Lower lobe of right lung (tissue), 2 donors: ENCODE measurements at places on chromosomes 16 and 17. TPM values are rescaled to one million over a fixed set of nuclear protein-coding genes. Genes with fewer than 3 reads are reported as not detected.

KRTAP1-5 gene
- not detected for total RNA-seq

CSH1 gene
- not detected for total RNA-seq

GRCh38 chr17:78226759-78227454, 4.5 kb upstream of the TMEM235 start:
- no peak overlapping the region for H3K4me3 ChIP-seq
- peaks cover 23% of the 10 kb centered on the region for H3K4me1 ChIP-seq
- H3K27ac ChIP-seq: no peak overlapping the region
- no peak for DNase-seq
- H3K36me3 ChIP-seq: no peaks in the 10 kb centered on the region

DNA sequence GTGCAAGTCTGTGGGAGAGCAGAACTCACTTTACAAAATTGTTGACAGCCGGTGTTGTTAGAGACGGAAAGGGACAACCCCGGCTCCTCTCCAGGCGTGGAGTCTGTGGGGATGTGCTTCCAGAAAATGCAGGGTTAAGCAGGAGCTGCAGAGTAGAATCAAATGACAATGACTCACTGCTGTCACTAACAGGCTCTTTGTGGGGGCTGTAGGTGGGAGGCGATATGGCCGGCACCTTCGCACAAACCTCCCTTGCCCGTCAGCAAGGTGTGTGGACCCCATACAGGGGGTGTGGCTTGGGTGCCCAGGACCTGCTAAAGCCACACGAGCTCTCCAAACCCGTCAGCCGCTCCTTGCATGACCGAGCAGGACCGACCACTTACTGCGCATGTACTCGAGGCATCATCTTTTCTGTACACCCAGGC, 5.8 kb downstream of the PDK2 start:
- H3K27me3 ChIP-seq: no peaks in the 10 kb centered on the region
- peaks cover 49% of the 10 kb centered on the region for H3K36me3 ChIP-seq
- no peak overlapping the region for H3K4me3 ChIP-seq
- DNase-seq: peak; percentile 48
- no peak overlapping the region for H3K27ac ChIP-seq

TBC1D3I gene
- 1.1 TPM for total RNA-seq

DNA sequence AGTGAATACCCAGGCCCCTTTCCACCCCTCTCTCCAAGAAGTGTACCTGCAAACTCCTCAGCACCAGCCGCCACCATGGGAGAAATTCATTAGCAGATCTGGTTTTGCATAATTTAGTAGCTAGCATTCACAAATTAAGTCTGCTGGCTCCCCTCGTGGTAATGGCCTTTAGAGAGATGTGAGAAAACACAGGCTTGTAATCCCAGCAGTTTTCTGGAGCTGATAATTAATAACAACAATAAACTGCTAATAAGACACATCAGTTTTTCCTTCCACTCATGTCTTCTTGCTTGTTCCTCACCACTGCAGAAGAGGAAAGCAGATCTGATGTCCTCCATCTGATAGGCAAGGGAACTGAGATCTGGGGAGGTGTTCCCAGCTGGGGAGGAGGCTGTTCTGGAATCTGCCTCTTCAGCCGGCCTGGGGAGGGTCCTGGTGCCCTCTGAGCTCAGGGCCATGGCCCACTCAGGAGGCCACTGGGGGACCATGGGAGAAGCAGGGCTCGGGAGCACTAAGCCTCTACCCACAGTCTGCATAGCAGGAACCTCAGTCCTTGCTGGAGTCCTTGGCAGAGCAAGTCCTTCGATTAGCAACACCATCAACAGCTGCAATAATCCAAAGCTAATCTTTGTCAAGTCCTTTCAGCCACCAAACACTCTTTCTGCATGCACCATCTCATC, 74.2 kb upstream of the DNAJA2 start:
- DNase-seq: no peak
- no peaks in the 10 kb centered on the region for H3K27me3 ChIP-seq
- no peak overlapping the region for H3K27ac ChIP-seq
- no peaks in the 10 kb centered on the region for H3K36me3 ChIP-seq
- H3K4me1 ChIP-seq: no peaks in the 10 kb centered on the region

ENPP7 gene
- total RNA-seq: 0.18 TPM

DNA sequence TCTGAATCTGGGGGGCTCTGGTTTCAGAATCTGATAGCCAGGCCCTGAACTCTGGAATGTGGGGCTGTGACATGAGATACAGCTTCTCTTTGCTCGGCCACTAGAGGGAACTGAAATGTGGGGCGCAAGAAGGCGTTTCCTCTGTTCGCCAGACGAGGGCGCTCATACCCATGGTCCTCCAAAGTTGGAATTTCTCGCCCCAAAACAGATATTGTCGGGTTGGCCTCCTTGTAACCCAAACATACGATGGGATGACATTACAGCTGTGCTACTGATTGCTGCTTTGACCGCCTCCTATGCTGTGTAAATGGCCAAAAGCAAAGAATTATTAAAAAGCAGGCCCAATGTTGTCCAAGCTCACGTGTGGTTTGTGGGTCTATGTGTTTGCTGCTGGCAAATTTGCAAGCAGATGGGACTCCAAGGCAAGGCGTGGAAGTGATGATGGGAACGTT, 13.1 kb upstream of the MSI2 start:
- peak; percentile 69 for DNase-seq
- no peaks in the 10 kb centered on the region for H3K36me3 ChIP-seq
- no peak overlapping the region for H3K27ac ChIP-seq
- no peak overlapping the region for H3K4me3 ChIP-seq
- H3K4me1 ChIP-seq: no peaks in the 10 kb centered on the region

GRCh38 chr17:33234930-33235685, 58.0 kb downstream of the ASIC2 start:
- H3K4me1 ChIP-seq: no peaks in the 10 kb centered on the region
- H3K27me3 ChIP-seq: no peaks in the 10 kb centered on the region
- no peaks in the 10 kb centered on the region for H3K36me3 ChIP-seq
- no peak overlapping the region for H3K4me3 ChIP-seq

- no peak overlapping the region for H3K27ac ChIP-seq
- H3K4me3 ChIP-seq: no peak overlapping the region
- no peak for DNase-seq
- no peaks in the 10 kb centered on the region for H3K27me3 ChIP-seq
Measured at GRCh38 chr17:17570140-17570797, 21.2 kb downstream of the PEMT start.

DNA sequence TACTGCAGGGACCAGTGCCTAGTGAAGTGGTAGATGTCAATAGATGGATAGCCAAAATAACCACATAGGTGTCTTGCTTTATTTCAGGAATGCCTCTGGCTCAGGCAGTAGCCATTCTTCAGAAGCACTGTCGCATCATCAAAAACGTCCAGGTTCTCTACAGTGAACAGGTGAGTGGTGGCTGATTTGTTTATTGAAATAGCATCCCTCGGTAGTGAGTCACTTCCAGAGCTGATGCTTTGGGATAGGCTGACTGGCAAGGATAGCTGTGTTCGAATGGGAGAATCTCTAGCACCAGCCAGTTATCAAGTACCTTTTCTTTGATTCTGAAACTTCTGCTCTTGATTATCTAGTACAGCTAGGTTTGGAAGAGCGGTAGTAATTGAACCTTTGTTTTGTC, 10.3 kb downstream of the PHAF1 start:
- H3K4me1 ChIP-seq: no peaks in the 10 kb centered on the region
- no peak overlapping the region for H3K27ac ChIP-seq
- H3K27me3 ChIP-seq: no peaks in the 10 kb centered on the region
- no peak overlapping the region for H3K4me3 ChIP-seq
- H3K36me3 ChIP-seq: peaks cover 53% of the 10 kb centered on the region

DNA sequence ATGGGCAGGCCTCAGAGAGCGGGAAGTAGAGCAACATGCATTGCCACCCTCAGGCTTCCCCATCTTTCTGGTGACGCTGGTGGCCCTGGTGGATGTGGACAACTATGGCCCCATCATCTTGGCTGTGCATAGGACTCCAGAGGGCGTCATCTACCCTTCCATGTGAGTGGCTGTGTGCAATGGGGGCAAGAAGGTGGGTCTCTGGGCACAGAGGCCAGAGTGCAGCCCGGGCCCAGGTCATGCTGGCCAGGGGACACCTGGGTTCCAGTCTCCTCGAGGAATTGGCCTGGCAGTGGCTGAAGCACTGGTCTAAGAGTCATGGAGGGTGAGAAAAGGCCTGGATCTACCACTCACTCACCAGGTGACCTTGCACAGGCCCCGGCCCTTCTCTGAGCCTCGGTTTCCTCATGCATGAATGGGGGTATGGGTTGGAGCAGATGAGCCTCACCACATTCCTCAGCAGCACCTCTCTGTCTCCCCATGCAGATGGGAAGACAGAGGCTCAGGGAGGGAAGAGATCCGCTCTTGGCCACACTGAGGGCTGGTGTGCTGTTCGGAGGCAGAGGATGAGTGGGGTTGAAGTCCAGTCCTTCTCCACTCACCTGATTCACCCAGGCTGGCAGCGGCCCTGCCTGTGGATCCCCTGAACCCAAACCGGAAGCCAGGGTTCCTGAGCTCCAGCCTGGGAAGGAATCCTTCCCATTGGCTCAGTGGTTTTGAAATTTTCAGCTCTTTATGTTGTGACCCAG, 7.2 kb upstream of the ADGRG3 start:
- no peaks in the 10 kb centered on the region for H3K4me1 ChIP-seq
- H3K27ac ChIP-seq: no peak overlapping the region
- H3K4me3 ChIP-seq: no peak overlapping the region
- peaks cover 67% of the 10 kb centered on the region for H3K36me3 ChIP-seq
- no peaks in the 10 kb centered on the region for H3K27me3 ChIP-seq

GRCh38 chr17:283911-284675, 68.5 kb downstream of the RPH3AL start:
- peak; percentile 38 for DNase-seq
- H3K4me1 ChIP-seq: peaks cover 16% of the 10 kb centered on the region
- no peaks in the 10 kb centered on the region for H3K27me3 ChIP-seq
- no peak overlapping the region for H3K27ac ChIP-seq
- peaks cover 7% of the 10 kb centered on the region for H3K36me3 ChIP-seq
- H3K4me3 ChIP-seq: no peak overlapping the region

MTSS2 gene
- 60.8 TPM for total RNA-seq

DNA sequence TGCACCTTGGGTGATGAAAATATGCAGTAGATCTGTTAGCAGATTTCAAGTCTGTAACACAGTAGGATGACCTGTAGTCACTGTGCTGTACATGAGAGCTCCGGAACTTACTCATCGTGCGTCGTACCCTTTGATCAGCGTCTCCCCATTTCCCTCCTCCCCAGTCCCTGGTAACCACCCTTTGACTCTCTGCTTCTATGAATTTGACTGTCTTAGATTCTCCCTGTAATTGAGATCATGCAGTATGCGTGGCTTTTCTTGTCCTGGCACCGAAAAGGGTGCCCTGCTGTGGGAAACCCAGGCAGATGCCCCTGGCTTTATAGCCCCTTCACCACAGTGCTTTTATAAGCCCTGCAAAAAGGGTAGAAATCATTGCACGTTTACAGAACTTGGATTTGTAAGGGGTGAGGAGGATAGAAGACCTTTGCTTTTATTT, 20.5 kb downstream of the CLEC16A start:
- no peak overlapping the region for H3K27ac ChIP-seq
- no peak overlapping the region for H3K4me3 ChIP-seq
- peaks cover 8% of the 10 kb centered on the region for H3K4me1 ChIP-seq
- peaks cover 33% of the 10 kb centered on the region for H3K36me3 ChIP-seq
- DNase-seq: no peak

GRCh38 chr16:9008601-9009260, 45.0 kb upstream of the USP7 start:
- H3K27ac ChIP-seq: no peak overlapping the region
- no peaks in the 10 kb centered on the region for H3K36me3 ChIP-seq
- peak; percentile 83 for DNase-seq

- peak; percentile 24 for DNase-seq
- no peaks in the 10 kb centered on the region for H3K27me3 ChIP-seq
- no peak overlapping the region for H3K4me3 ChIP-seq
- no peaks in the 10 kb centered on the region for H3K36me3 ChIP-seq
- H3K4me1 ChIP-seq: peaks cover 17% of the 10 kb centered on the region
Measured at GRCh38 chr17:77231076-77231871, 90.5 kb downstream of the SEC14L1 start.

GRCh38 chr17:65599650-65600049, 38.2 kb upstream of the AXIN2 start:
- H3K36me3 ChIP-seq: no peaks in the 10 kb centered on the region
- no peaks in the 10 kb centered on the region for H3K27me3 ChIP-seq
- peaks cover under 1% of the 10 kb centered on the region for H3K4me1 ChIP-seq
- no peak overlapping the region for H3K4me3 ChIP-seq
- no peak for DNase-seq
- no peak overlapping the region for H3K27ac ChIP-seq

PRDM7 gene
- total RNA-seq: not detected

DNA sequence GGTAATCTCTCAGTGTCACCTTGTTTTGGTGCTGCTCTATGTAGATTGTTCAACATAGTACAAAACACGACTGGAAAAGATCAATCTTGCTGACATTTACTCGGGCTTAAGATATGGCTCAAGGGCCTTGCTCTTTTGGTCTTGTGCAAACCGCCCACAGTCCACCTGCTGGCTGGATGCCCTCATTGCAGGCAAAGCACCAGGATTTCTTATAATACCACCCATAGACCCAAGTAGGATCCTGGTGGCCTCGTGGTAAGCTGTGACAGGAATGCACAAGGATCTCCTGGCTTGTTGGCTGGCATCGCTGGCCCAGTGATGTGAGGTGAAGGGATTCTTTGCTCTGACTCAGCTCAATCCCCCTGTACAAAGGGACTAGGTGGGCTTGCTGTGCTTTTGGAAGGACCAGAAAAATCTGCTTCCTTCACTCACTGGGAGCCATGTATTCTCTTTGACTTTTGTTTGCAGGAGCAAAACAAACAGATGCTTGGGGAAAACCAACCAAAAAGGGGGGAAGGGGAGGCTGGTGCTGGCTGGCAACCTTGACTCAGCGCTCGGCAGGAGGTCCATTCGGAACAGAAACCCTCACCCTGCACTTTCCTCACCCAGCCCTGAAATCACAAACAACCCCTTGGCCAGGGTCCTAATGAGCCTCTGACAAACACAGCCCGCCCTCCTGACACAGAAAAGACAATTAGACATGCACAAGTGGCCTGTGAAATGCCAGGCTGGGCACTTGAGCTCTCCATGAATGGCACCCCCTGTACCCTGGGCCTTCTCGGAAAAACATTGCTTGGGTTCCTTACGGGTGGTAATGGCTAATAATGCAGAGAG, 36.6 kb upstream of the MED9 start:
- no peaks in the 10 kb centered on the region for H3K36me3 ChIP-seq
- H3K27ac ChIP-seq: peak overlapping the region; percentile 75
- no peaks in the 10 kb centered on the region for H3K27me3 ChIP-seq
- peak; percentile 80 for DNase-seq

CHRNE gene
- total RNA-seq: 0.71 TPM

GRCh38 chr16:17404941-17405689, 65.6 kb downstream of the XYLT1 start:
- H3K4me3 ChIP-seq: no peak overlapping the region
- no peaks in the 10 kb centered on the region for H3K27me3 ChIP-seq

ZFPM1 gene
- 5.6 TPM for total RNA-seq

CDH8 gene
- total RNA-seq: 0.71 TPM

DNA sequence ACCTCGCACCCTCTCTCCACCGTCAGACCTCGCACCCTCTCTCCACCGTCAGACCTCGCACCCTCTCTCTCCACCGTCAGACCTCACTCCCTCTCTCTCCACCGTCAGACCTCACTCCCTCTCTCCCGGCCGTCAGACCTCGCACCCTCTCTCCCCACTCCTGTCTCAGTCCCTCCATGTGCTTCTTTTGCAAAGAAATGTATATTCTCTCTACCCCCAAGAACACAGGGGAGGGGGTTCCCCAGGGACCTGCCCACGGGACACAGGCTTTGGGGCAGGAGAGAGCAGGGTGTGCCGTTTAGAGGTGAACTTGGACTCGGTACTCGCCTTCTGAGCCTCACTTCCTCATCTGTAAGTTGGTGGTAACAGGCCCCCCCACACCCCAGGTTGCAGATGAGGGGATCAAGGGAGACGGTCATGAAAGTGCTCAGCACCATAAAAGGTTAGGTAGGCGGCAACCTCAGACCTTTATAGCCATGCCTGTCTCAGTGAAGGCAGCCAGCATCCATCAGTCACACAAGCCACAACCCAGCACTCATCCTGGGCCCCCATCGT, 63.7 kb downstream of the RPH3AL start:
- no peaks in the 10 kb centered on the region for H3K4me1 ChIP-seq
- H3K36me3 ChIP-seq: no peaks in the 10 kb centered on the region
- no peak overlapping the region for H3K27ac ChIP-seq

CCDC43 gene
- total RNA-seq: 18.4 TPM
